ENCODE measurements at places on chromosomes 1 and 21.

- no peak for DNase-seq
Measured at GRCh38 chr1:153771261-153771660, 3.9 kb upstream of the SLC27A3 start.

GRCh38 chr1:41239988-41240610, 2.0 kb downstream of the SCMH1 start:
- no peak for DNase-seq

- DNase-seq, result no peak
Measured at GRCh38 chr1:86447198-86447790, 21.4 kb upstream of the CLCA1 start.

GRCh38 chr1:93716941-93717368, 35.3 kb upstream of the BCAR3 start:
- peak; percentile 45 for DNase-seq

DNA sequence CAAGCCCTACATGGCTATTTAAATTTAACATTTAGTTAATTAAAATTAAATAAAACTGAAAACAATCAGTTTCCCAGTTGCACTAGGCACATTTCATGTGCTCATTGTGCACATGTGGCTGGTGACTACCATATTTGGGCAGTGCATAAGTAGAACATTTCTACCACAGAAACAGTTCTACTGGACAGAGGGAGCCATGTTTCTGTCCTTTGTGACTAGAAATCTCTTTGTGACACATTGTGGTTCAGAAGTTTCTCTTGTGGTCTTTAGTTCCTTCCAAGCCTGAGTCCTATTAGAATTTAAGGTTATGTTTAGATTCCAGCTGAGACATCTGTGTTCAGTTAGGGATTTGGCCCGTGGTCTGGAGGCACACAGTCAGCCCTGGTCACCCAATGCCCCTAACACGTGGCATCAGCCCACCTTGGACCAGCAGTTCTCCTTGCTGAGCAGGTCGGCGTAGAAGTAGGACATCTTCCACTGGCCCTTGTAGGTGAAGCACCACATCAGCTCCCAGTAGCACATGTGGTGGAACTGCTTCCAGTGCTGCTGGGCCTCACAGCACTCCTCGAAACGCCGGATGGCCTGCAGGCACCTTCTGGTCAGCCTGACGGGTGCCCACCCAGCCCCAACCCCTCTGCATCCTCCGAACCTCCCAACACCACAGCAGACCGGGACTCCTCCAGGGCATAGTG, 29.1 kb downstream of the TTC39A start:
- no peak for DNase-seq

- no peak for DNase-seq
Measured at GRCh38 chr1:51520700-51521248, 1.7 kb upstream of the EPS15 start.

DNA sequence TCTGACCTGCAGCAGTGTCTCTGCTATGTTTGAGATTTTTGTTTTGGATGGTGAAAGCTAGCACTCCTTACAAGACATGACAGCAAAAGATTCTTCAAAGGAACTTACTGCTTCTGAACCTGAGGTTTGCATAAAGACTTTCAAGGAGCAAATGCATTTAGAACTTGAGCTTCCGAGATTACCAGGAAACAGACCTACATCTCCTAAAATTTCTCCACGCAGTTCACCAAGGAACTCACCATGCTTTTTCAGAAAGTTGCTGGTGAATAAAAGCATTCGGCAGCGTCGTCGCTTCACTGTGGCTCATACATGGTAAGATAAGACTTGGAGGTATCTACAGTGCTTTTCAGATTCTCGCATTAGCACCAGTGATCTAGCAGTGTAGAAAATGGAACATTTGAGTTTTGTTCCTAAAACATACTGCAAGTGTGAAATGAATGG, 200.2 kb downstream of the PDE4B start:
- DNase-seq, result no peak

DNA sequence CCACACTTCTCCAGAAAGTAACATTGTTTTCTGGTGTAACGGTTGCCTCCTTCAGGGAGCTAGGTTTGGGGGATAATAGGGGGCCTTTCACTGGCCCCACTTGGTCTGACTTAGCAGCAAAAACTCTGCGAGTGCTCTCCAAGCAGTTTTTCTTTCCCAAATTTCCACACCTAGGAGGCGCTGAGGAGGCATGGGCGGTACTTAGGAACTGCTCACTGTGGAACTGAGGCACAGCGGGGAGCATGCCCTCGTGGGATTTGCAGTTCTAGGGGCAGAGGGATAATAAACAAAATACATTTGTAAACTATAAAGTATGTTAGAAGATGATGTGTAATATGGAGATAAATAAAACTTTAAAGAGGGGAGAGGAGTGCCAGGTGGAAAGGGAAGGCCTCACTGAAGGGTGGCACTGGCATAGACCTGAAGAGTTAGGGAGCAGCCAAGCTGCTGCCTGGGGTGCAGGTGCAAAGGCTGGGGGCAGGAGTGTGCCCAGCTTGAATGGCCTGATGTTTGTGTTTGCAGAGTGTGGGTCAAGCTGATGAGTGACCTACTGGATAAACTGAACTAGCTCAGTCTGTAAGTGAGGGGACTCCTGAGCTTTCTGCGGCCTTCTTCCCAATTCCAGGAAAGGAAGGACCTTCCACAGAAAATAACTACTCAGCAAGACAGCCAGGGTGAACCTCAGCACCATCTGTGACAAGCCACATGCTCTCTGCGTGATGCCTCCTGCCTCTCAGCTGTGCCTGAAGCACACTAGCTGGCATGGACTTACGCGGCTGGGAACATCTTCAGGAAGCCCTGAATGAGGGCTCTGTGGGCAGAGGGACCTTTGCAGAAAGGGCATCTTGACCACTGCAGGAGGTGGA, 1.9 kb downstream of the EPHX1 start:
- DNase-seq, result no peak

- DNase-seq, result no peak
Measured at GRCh38 chr1:50559421-50559820, 136.2 kb upstream of the DMRTA2 start.

DNA sequence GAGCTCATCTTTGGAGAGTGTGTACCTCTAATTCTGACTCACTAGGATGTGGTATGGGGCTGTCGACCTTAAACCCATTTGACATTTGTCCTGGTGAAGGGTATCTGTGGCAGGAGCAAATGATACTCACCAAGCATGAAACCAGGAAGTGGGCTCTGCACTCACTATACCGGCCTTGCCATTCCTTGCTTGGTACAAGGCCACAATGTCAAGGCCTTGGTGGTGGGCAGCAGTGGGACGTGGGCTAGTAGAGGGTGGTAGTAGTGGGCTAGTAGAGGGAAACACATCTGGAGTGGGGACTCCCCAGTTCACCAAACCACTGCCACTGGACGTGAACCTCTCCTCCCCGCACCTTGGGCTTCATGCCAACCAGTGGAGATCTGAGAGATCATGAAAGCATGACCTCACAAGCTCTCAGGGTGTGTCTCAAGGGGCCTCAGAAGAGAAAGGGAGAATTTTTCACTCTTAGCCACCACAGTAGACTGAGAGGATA, 11.5 kb downstream of the TNFSF4 start:
- peak; percentile 80 for DNase-seq

- no peak for DNase-seq
Measured at GRCh38 chr1:51203121-51203873, 32.8 kb upstream of the RNF11 start.

DNA sequence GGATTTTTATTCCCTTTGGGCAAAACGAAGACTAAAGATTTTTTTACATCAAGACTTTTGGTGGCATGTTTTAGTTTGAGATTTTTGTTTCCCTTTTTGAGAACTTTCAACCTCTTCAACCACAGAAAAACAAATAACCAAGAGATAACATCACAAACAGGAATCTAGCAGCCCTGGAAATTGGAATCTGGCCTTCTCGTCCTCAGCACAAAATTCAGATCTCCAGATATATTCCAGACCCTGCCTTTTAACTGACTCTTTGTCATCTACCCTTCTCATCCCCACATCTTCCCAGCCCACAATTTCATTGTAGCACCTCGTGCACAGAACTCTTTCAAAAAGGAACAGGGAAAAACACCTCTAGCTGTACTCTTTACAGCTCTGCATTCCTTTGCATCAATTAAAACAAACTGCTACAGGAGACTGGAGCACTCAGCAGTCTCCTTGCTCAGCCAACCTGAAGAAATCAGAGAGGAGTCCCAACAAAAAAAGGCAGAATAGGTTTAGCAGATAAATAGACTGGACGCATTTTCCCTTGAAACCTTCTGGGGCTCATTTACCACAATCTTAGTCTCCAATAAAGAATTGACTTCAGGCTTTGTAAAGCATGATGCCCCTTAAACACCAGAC, 251.0 kb downstream of the TTLL7 start:
- DNase-seq, result no peak

DNA sequence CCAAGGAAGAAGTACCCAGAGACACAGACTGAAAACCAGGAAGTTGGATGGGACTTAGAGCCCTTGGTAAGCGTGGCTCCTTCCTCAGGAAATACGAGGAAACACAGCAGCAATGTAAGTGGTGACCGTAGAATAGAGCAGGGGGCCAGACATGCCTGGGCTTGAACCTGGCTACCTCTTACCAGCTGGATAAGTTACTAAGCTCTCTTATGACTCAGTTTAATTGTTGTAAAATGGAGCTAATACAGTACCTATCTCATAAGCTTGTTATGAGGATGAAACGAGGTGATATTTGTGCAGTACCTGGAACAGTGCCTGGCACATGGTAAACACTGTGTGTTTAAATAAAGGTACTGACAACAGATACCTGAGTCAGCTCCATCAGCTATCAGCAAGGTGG, 19.2 kb downstream of the EBNA1BP2 start:
- DNase-seq, result no peak

- DNase-seq, result no peak
Measured at GRCh38 chr21:42232176-42232825, 13.4 kb downstream of the ABCG1 start.

DNA sequence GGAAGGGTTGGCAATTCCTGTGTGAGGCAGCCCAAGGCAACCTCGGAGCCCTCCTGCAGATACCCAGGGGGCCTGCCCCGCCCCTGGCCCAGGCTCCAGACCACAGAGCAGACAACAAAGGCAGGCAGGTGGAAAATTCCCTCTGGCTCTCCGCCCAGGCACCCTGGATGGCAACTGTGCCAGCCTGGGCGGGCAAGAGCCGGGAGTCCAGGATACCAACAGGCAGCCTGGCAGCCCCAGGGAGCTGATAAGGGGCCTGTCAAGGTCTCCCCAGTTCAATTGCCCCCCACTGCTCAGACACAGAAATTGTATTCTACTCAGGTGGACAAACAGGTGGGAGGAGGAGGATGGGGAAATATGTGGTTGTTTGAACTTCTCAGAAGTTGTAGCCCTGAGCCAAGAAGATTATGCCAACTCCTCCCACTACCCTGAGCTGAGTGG, 15.4 kb upstream of the GPR37L1 start:
- DNase-seq, result no peak

- no peak for DNase-seq
Measured at GRCh38 chr1:108057541-108057940, 92.6 kb upstream of the VAV3 start.

GRCh38 chr1:17919525-17920439, 164.6 kb downstream of the ACTL8 start:
- no peak for DNase-seq

GRCh38 chr1:30964706-30965105, 56.1 kb upstream of the SDC3 start:
- no peak for DNase-seq

- DNase-seq, result peak; percentile 58
Measured at GRCh38 chr1:89041119-89041641, 18.5 kb upstream of the GBP3 start.
